Stimulated activated CD4-positive, alpha-beta T cell treated with anti-CD3 and anti-CD28 coated beads, Interleukin-2, amount 100 ng/mL, for 4 hours (primary cell): ENCODE measurements at places on chromosomes 6 and 20.

DNA sequence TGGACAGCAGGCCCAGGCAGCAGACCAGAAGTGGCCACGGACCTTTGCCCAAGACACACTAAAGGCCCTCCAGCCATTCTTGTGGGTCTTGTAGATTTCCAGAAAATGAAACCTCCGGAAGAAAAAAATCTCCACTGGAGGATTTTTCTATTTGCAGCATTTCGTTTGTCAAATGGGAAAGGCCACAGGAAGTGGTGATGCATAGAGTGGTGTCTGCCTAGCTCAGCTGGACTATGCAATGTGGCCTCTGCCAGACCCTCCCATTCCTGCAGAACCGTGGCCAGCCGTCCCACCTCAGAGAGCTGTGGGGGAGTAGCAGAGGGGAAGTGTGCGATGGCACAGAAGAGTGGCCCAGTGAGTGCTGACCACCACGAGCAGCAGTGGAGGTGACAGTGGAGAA, 24.0 kb upstream of the INSM1 start:
- DNase-seq = no peak

GRCh38 chr20:21681234-21681921, 24.1 kb upstream of the PAX1 start:
- no peak for DNase-seq

DNA sequence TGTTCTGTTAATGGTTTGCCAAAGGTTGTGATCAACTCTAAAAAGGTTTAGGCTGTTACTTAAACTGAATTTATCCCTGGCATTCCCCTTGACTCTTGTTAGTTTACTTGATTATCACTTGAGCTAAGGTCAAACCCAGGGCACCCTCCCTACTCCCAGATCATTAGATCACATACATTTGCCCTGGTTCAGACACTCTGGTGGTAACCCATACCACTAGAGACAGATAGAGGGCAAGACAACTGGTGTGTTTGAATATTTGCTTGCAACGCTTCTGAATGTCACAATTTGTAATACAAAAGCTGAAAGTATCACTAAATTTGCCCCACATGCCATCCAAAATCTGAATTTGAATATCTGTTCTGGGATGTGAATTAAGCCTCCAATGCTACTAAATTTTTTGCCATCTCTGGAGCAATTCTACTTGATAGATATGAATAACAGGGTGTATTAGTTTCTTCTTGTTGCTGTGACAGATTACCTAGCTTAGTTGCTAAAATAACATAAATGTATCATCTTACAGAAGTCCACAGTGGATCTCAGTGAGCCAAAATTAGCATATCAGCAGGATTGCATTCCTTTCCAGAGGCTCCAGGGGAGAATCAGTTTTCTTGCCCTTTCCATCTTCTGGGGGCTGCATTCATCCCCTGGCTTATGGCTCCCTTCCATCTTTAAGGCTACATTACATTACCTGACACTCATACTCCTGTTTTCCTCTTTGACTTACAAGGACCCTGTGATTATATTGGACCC, 45.4 kb downstream of the FIG4 start:
- no peak for DNase-seq

DNA sequence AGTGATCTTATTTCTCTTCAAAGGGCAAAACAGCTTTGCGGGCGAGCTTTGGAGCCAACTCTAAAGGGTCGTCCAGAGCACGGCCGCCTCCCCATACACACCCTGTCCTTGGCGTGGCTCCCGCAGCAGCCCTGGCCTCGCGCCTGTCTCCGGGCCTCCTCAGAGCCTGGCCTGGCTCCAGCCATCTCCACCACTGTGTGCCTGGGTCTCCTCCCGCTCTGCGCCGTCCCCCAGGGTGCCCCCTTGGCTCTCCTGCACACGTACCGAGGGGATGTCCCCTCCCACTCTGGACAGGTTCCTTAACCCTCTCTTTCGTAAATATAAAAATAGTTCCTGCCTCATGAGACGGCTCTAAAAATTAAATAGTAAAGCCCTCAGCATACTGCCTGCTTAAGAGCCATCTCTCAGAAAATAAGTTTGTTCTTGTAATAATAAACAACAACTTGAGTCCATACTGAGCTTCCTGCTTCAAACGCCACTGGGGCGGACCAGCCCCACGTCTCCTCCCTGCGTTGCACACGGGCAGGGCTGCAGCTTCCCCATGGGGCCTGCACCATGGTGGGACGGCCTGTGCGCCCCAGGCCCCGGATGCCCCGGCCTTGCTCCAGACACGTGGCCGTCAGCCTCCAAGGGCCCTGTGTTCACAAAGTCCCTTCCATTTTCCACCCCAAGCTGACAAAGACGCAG, 226.2 kb downstream of the TTLL2 start:
- DNase-seq = no peak

- no peak for DNase-seq
These were observed 205.9 kb upstream of the ECI2 start for GRCh38 chr6:4341078-4341797.

- no peak for DNase-seq
These were observed 683 bp upstream of the GCNT2 start for GRCh38 chr6:10520468-10520867.

DNA sequence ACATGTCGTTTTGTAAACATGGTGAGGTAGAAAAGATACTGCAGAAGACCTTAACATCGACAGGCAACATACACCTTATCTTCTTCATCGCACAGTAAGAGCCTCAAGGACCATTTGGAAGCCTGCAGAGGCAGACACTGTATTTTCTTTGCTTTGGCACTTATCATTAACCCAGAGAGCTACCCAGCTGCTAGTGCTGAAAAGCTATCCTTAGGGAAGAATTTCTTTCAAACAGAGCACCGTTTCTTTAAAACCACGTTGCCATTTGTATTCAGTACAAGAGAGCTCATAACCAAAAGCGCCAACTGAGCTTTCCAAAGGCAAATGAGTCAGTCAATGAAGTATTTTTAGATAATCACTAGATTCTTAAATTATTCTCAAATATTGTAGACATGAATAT, 306.6 kb downstream of the EPM2A start:
- no peak for DNase-seq

- DNase-seq = no peak
These were observed 183.6 kb upstream of the PRDM1 start for GRCh38 chr6:105902401-105903031.

GRCh38 chr6:148345176-148345575, 2.5 kb downstream of the SASH1 start:
- DNase-seq = no peak

- no peak for DNase-seq
These were observed 136.3 kb upstream of the ZNF184 start for GRCh38 chr6:27608916-27609883.

DNA sequence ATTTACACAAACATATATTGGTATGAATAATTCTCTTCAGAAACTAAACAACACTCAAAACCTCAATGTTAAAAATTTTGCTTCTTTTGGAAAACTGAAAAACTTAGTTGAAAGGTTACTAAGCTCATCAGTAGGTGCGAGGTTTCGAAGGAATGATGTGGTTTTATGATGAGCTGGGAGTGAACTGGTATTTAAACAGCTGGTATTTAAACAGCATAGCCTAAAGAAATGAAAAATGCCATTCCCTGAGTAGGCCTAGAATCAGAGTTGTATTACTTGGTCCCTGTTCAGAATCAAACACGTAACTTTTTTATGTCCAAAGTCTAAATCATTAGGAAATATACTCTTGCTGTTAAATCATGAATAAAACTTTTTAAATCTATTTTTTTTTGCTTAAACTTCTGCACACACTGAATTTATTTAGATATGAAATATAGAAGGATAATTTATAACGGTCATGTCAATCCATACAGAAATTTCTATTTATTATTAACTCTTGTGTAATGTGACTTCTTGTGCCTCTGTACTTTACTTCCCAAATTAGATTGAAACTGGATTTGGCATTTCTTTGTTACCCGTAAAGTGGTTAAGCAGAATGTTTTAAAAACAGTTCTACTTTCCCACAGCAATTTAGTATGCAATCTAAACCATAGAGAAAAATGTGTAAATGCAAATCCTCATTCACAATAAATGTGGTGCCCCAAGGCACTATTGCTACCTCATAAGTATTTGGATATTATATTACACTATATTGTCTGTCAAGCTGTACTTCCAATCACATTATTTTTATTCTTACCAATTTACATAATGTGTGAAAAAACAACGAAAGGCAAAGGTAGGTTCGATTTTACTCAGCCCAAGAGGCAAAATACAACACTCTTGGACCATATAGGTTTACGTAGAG, 124.1 kb downstream of the HS3ST5 start:
- no peak for DNase-seq

GRCh38 chr6:113385020-113385431, 472.1 kb upstream of the MARCKS start:
- DNase-seq = no peak

- DNase-seq = no peak
These were observed 39.2 kb downstream of the KCNK5 start for GRCh38 chr6:39189915-39190544.

- DNase-seq = no peak
These were observed 6.8 kb upstream of the HMGA1 start for GRCh38 chr6:34229877-34230276.

DNA sequence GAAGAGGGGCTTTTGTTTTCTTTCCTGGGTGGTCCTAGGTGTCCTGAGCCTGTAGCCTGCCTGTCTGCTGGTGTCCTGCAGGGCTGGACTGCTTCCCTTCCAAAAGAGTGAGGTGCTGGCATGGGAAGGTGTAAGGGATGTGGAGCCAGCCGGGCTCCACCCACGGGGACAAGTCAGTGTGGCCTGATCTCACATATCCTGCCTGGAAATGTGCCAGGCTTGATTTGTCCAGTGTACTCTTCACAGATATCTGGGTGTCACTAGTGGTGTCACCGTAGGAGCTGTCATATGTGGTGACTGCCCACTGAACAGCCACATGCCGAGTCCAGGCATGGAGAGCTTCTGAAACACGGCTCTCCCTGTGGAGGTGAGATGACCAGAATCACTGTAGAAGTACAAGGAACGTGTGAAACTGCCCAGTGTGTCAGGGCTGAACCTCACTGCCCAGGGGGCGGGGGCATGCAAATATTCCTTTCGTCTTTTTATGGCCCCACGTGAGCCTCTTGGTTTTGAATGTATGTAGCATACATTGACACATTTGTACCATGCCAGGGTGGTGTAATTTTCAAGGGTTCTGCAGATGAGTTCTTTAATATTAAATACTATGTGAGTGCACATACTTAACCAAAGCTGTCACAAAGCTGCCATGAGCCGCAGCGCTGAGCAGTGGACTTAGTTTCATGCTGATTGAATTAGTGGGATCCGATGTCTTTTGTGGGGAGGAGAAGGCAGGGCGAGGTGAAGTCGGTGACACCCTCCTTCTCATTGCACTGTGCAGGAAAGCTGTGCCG, 55.8 kb downstream of the CDH4 start:
- no peak for DNase-seq

GRCh38 chr20:44692932-44693480, 22.2 kb upstream of the CCN5 start:
- no peak for DNase-seq

- DNase-seq = no peak
These were observed 18.3 kb upstream of the CITED2 start for GRCh38 chr6:139392794-139393193.

DNA sequence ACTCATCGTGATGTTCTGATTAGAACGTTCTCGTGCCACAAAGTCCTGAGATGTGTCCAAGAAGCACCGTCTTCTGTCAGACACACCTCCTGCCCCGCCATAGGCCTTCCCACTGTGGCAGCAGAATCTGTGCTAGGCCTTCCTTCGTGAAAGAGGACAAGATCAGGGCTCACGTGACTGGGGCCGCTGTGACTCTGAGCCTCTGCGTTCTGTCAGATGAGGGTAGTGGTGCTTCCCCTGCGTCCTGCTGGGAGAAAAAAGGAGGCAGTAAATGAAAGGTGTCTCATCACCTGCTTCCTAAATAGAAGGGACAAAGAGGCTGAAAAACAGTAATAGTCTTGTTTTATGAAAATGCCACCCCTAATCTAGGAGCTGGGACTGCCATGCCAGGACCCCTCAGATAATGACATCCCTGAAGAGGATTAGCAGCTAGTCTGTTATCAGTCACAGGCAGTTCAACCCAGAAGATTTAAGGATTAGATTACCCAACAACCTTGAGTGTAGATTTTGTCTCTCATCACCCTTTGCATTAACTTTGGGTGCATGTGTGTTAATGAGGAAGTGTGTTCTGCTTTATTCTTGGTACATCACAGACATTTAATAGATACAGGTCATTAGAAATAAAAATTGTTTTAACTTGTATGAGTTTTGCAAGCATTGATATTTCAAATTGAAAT, 4.1 kb downstream of the DNAJC5 start:
- DNase-seq = no peak

DNA sequence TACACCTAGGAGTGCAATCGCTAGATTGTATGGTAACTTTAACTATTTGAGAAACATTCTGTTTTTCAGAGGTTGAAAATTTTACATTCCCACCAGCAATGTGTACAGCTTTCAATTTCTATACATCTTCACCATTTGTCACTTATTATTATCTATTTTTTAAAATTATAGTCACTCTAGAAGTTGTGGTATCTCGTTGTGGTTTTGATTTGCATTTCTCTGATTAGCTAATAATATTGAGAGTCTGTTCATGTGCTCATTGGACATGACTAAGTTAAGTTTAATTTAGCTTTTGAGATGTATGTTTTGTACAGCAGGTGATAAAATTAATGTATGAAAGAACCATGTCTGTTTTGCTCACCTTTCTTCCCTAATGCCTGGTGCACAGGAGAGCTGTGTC, 34.8 kb upstream of the PLCB1 start:
- DNase-seq = no peak
